ENCODE measurements at places on chromosomes 7 and 10.

DNA sequence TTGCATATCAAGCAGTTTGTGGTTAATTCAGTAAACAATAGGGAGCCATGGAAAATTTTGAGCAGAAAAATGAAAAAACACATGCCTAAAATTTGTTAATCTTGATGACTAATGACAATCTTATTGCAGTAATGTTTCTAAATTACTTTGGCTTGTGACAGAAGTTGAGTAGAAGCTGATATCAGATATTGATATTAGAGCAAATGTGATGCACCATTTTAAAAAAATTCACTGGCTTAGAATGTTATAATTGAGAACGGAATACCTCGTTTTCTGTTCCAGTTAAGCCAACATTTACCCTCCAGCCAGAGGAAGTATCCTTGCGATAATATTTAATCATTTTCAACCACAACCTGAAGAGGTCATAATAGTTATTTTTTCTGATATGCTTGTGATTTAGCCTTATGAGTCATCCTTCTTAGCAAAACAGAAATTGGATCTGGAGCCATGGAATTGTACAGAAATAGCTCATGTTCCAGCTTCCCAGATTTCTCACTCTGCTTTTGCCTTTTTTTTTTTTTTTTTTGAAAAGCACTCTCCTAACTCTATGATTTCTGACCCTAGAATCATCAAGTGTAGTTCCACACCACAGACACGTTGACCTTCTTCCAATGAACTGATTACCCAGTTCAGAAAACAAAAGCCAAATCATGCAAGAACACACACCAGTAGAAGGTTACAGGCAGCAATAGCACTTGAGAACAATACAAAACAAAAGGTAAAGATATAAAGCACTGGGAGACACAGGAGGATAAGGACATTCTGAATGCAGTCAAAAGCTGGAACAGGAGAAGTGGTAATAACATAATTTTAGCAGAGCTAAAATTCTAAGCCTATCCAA, 96.8 kb upstream of the PHYHIPL start:
- no peak for DNase-seq

DNA sequence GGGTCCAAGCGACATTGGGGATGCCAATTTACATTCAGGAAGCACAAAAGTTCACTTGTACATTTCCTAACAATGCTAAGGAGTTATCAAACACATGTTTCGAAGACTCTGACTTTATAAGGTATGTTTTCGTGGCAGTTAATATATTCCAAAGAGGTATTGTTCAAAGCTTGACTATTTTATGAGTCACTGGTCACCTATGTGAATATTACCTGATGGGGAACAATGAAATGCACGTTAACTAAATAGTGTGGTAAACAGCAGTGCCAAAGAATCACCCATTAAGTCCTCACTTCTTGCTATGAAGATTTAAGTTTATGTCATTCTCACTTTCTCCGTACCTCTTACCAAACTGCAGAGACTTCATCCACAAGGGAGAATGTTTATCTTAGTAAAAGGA, 550.2 kb downstream of the SORCS1 start:
- DNase-seq, result no peak

- no peak for DNase-seq
Observed at GRCh38 chr10:1177936-1178335, 121.8 kb downstream of the WDR37 start.

DNA sequence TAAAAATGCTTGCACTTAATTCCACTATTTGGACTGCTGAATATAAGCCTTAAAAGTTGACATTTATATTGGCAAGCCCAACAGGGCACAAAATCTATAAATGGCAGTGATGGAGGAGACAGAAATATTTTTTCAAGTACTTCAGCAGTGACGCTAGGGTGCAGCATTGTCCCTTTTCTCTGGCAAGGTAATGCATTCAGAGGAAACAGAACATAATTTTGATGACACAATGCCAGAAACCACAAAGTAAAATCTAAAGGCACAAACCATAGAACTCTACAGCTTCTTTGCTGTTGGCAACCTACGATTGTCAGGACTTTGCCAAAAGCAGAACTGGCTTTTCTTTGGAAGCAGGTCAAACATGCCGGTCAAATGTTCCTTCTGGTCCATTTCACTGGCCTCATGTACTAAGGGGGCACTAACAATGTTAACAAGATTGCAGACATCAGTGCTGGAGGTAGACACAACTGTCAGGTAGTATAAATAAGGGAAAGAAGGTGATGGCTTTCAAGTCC, 30.9 kb upstream of the FAM133B start:
- DNase-seq, result peak; percentile 80

DNA sequence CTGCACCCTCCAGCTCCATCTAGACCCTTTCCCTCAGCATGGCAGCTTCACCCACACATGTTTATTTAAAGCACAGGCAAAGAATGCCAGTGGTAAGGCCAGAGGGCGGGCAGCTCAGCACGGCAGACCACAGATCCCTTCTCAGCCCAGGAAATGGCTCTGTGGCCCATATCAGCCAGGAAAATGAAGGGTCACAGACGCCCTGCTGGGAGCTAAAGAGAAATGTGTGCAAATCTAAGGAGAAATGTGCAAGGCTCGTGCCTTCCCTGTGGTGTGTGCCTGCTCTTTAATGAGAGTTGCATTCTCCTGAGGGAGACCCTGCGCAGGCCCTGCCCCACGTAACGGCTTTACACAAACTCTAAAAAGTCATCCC, 23.0 kb downstream of the PTPRN2 start:
- no peak for DNase-seq

DNA sequence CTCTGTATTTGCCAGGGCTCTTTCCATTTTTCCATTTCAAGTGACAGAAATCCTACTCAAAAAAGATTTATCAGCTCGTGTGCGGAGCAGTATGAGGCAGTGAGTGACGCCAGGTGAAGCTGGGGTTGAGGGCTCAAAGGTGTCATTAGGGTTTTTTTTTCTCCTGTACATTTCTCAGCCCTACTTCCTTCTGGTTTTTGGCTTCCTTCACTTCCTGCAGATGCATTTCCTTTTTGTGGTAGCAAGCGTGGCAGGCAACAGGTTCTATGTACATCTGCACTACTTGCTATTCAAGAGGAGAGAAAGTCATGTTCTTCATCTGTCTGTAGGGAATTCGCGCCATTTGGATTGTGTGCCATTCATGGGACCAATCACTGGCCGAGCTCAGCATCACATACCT, 52.8 kb upstream of the AOAH start:
- peak; percentile 10 for DNase-seq

DNA sequence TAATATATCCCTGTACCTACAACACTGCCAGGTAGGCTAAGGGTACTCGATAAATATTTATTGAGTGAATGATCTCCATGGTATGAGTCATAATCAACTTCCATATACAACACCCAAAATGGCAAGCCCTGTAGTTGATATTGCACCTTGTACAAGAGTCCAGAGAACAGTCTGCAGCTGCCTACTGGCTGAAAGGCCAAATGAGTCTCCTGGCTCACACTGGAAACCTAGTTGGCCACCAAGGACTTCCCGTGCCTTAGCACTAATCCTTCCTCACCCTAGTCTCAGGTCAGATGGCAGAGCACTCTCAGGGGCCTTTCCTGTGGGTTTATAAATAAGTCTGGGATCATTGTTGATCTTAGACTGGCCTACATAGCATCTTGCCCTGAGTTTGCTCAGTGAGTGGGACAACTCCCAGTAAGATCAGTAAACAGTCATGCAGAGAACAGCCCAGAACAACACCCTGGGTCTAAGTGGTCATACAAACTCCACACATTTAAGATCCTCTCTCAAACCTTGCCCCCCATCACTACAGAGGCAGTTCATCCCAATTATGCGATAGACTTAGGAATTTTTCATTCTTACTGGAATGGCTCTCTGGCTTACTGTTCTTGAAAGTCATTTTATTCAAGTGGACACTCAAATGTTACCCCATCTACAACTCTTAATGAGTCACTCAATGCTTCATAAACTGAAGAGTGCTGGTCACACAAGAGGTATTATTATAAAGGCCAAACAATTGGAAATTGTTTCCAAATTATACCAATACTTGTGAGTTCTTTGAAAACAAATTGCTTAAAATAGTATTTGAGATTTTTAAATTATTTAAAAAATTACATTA, 14.7 kb upstream of the SLC16A9 start:
- DNase-seq, result no peak

DNA sequence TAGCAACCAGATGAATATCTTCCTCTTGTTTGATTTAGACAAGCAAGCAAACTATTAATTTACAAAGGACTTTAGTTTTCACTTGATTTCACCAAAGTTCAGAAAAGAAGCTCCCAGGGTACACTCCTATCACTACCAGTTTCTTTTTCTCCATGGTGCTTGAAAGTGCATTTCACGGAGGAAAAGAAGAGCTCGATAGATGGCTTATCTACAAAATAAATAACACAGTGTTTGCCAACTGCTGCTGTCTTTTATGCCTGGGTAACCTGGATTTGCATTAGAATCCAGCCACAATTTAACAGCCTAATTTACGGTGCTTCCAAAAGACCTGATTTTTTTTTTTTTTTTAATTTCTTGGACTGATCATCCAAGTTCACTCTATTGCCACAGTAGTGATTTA, 275.7 kb downstream of the GPR37 start:
- DNase-seq, result no peak

GRCh38 chr7:90788052-90788451, 191.9 kb downstream of the CDK14 start:
- no peak for DNase-seq

DNA sequence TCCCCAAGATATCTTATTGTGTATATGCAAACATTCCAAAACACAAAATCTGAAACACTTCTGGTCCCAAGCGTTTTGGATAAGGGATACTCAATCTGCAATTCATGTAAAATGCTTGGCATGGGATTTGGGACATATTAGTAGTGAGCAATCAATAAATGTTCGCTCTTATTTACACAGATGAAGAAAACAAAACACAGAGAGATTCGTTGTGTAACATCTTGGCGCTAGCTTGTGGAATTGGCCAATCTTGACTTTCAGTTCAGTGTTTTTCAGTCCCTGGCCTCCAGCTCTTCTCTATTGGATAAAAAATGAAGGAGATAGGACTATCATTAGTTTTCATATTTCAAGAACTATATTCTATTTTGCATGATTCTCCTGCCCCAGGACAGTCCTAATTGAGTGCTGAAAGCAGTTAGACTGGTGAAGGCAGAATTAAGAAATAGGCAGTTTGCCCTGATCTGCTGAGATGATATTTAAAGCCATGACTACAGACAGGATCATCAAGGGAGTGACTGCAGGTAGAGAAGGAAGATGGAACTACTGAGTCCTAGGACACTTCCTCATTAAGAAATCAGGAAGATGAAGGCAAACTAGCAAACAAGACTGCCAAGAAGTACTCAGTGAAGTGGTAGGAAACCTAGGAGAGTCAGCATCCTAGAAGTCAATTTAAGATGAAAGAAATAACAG, 1.8 kb downstream of the PNLIPRP3 start:
- no peak for DNase-seq

- DNase-seq, result no peak
Observed at GRCh38 chr10:24771943-24772694, 48.4 kb upstream of the ARHGAP21 start.

GRCh38 chr7:1536743-1537534, 6.4 kb downstream of the MAFK start:
- no peak for DNase-seq

- DNase-seq, result peak; percentile 45
Observed at GRCh38 chr10:5283305-5284158, 81.2 kb upstream of the UCN3 start.

- no peak for DNase-seq
Observed at GRCh38 chr7:43076189-43076605, 36.2 kb upstream of the HECW1 start.

DNA sequence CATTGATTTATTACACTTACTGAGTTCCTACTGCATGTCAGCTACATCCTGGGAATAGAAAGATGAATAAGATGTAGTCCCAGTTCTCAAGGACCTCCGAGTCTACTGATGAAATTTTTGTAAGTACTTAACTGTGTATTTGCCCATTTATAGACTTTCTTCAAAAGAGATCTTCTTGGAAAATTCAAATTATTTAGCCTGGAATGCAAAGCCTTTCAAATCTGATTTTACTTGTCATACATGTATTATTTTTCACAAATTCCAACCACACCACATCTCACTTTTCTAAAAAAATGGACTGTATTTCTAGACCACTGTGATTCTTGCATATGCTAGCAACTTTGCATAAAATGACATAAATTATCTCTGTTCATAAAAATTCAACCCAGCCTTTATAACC, 581.3 kb downstream of the ATRNL1 start:
- no peak for DNase-seq

GRCh38 chr7:158113321-158114025, 474.1 kb downstream of the PTPRN2 start:
- DNase-seq, result no peak

DNA sequence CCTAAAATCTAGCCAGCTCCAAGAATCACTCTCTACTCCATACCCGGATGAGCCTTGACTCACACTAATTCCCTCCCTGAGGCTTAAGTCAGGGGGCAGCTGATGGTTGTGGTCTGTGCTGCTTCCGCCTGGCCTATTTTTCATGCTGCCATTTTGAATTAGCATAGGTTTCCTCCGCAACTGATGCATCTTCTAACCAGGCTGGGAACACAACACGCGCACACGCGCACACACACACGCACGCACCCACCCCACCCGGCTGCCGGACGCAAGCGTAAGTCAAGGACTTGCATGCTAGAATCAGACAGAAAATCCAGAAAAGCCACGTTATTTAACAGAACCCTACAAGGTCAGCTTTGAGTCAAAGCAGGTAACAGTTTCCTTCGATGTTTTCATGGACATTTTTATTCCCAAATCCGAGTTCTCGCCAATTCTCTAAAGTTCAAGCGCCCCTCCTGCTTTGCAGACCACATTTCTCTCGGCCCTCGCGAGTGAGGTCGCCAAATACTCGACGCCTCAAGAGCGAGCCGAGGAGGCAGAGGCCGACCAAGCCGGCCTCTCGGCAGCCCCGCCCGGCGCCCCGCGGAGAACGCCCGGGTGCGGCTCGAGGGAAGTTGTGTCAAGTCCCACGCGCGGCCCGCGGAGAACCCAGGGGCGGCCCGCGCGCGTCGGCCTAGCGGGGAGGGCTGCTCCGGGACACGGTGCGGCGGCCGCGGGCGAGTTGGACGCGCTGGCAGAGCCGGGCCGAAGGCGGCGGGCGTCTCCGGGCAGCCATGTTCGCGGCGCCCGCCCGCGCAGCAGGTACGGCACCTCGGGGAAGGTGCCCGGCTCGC, 961 bp downstream of the SCRN1 start:
- peak; percentile 8 for DNase-seq

DNA sequence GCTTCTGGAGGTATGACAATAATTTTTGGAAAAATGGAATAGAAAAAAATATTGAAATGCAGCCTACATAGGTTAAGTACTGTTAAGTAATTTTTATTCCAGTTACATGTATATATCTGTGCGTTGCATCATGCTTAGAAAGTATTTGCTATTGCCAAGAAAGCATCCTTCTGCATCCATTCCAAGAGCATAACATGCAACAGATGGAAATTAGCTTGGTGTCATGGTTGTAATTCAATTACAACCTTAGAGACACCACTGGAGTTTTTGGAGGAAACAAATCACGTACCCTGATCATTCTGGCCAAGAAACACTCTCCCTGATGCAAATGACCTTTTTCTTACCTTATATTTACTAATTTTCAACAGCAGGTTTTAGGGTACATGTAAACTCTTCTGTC, 1.7 kb downstream of the AKR1B1 start:
- DNase-seq, result no peak

Measured in activated naive CD4-positive, alpha-beta T cell treated with Interleukin-2 at 50 U/mL for 16 hours (primary cell).